ENCODE measurements at places on chromosomes 3 and 15.

- DNase-seq, result no peak
Measured at GRCh38 chr3:96813820-96814650, at the start of gene EPHA6. Gene EPHA6 (plus strand): TSS chr3:96814594.

DNA sequence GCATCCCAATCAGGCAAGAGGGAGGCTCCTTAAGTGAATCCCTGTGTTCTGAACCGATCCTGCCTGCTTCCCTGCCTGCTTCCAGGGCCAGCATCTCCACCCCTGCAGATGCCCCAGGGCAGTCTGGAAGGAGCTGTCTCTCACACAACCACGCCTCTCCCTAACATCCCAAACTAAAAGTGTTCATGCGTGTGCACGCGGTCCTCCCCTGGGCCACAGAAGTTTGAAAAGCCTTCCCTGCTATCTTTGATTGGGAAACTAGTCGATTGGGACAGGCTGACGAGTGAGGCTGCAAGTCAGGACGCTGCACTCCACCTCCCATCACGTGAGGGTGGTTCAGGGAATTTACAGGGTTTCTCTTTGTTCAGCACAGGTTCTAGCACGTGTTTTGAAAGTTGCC, 340.9 kb upstream of the ICE2 start:
- no peak for DNase-seq

- no peak for DNase-seq
Measured at GRCh38 chr15:65663521-65663920, 41.8 kb downstream of the SLC24A1 start.

DNA sequence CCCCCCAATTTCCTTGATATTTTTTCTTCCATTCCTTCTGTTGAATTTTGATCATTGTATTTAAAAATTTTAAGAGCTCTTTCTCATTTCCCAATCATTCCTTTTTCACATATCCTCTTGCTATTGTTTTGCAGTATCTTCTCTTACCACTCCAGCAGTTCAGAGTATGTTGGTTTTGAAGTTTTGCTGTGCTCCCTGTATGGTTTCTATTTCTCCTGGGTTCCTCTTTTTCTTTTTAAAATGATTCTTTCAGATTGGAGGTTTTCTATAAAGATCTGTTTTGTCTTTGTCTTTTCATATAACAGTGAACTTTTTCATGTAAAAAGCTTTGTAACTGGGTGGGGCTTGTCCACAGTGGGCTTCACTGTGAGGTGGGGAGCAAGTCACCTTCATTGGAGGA, 12.8 kb downstream of the USP3 start:
- no peak for DNase-seq

DNA sequence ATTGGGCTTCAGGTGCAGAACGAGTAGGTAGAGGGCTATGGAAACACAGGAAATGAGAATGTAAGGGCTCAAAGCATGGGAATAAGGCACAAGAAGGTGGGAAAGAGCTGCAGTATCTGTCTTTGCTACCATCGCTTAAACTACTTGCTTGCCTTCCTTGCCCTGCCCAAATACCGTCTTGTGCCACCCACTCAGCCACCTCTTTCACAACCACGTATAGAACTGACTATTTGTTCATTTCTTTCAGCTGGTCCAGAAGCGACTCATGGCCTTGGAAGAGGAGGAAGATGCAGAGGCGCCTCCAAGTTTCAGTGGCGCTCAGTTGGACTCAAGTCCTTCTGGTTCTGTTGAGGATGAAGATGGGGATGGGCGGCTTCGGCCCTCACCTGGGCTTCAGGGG, 11.8 kb downstream of the LPCAT4 start:
- DNase-seq, result no peak

DNA sequence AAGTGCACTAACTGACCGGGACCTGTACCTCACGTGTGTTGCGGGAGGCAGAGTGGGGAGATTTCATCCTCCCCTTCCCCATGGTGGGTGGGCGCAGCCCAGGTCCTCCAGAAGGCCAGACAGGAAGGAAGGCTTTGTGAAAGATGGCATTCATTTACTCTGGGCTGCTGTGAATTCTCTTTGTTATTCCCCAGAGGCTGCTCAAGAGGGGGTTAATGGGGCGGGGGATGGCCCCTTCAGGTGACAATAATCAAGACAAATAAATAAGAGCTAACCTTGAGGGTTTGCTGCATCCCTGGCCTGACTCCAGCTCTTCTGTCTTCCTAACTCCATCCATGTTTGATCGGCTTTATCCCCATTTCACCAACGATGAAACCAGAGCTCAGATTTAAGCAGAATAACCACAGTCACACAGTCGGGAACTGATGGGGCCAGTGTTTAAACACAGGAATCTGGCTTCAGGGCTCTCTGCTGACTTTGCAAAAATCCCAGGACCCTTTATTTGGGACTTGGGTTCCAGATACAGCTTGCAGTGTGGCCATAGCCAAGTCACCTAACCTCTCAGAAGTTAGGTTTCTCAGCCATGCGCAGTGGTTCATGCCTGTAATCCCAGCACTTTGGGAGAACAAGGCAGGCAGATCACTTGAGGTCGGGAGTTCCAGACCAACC, 16.5 kb downstream of the PIF1 start:
- no peak for DNase-seq

DNA sequence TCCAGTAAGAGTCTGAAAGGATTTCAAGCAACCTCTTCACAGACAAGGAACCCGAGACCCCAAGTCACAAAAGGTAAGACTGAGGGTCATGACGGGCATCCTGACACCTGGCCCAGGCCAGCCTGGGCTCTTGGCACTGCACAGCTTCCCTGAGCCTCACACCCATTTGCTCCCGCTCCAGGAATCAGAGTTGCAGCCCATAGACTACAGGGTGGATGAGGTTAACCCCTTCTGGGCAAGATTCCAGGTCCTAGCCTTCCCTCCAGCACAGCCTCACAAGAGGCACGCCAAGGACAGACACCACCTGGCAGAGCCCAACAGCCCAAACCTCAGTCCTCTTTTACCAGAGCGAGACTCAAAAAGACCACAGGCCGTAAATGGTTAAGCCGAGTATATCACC, 36.2 kb downstream of the RBPMS2 start:
- DNase-seq, result no peak

DNA sequence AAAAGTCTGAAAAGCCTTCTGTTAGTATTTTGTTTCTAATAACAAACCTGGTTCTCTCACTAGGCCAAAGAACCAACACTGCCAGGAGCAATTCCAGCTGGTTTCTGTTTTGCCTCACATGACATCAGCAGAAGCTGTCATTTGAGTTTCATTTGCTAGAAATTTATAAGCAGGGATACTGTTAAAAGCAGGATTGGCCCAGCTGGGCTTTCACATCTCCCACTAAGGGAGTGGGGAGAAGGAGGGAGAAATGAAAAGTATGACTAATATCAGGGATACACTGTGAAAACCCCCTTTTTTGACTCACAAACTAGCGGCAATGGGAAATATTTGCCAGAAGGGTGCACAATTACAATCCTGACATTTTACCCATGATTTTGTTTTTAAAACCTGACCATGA, 5.3 kb downstream of the CCDC80 start:
- no peak for DNase-seq

DNA sequence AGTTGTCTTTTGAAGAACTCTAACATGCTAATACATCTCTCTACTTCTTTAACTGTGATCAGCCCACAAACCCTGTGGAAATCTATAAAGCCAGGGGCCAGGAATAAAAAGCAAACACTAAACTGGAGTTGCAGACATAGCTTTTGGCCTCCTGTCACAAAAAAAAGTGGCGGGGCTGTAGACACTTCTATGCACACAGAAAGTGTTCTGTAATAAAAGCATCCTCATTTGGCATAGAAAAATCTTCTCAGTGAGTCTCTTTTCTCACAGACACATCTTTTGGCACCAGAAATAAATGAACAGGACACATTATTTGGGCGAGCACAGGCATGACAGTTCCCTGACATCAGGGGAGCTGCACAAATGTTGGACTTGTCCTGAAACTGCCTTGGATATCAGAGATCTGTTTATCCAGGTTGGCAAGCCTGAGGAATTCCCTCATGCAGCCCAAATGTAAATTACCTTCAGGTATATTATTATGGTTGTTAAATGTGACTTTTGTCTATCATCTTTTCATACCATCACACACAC, 355.4 kb downstream of the FGF12 start:
- DNase-seq, result no peak

- DNase-seq, result no peak
Measured at GRCh38 chr15:79432345-79433275, 474 bp downstream of the MINAR1 start.

DNA sequence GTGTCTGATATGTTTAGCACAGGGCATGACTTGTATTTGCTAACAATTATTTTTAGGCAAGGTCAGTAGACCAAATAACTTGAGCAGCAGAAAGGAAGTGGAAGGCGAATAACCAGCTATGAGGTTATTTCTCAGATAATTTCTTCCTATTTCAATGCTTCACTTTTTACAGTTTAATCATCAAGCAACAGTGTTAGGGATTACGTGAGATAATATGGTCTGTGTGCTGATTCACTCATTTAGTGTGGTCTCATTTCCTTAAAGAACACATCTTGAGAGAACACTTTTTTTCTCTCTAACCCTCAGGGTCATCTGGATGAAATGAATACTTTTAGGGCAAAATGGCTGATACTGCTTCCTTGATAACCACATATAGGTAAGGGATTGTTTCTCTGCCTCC, 126.0 kb upstream of the CCNL1 start:
- no peak for DNase-seq

- no peak for DNase-seq
Measured at GRCh38 chr3:124935794-124936542, 1.4 kb upstream of the MUC13 start.

DNA sequence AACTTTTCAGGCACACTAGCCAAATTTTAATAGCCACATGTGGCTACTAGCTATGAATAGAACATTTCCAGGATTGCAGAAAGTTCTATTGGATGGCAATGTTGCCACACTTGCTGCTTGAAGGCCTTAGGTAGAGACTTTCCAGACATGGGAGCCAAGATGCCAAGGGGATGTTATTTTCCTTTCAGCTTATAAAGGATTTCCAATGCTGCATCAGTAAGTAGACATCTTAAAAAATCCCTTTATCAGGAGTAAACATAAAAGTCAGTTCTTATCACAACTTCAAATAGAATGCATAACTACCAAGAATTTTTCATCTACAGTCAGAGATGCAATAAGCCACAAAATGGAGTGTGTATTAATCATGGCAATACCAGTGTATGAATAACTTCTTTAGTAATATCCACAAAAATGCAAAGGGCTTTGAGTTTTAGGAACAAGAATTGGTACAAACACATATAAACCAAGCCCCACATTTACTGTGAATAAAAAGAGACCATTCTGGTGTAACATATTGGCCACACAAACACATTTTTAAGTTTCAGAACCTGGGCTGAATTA, 457.1 kb upstream of the ADAMTS9 start:
- DNase-seq, result no peak

GRCh38 chr3:119969759-119970158, 124.5 kb downstream of the GSK3B start:
- DNase-seq, result no peak

- no peak for DNase-seq
Measured at GRCh38 chr3:30596152-30596551, 10.2 kb upstream of the TGFBR2 start.

- DNase-seq, result no peak
Measured at GRCh38 chr3:14507305-14507741, 32.8 kb downstream of the GRIP2 start.

DNA sequence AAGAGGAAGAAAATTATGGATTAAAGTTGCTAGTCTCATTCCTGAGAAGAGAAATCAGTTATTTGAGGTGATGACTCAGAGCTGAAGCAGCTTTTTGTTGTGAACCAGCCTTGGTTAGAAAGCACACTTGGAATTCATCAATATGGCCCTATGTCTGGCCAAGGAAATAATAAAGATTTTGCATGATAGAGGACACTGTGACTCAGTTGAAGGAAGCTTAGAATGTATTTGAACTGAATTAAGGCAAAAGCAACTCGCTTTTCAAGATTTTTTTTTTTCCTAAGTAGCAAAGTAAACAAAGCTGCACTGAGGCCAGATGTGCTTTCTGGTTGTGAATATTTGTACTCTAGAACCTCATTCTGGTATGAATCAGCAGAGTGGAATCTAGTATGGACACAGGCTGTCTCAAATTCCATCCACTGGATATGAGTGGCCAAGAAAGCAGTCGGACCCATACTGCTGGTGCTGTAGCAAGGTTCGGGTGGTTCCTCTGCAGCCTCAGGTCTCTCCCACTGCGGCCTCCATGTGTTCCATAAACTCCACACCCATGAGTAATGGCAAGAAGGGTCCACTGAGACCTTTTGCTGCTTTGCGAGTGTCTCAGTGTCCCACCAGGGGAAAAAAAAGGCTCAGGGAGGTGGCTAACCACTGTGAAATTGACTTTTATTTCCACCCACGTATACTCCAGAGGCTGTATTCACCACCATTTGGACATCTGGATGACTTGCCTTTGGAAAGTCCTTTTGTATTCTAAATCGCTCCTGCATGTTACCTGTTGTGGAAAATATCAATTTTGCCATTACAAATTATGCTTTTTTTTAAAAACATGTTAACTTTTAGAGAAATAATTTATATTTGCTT, 53.1 kb downstream of the TGFBR2 start:
- no peak for DNase-seq

GRCh38 chr3:105253225-105253624, 113.5 kb upstream of the ALCAM start:
- no peak for DNase-seq

- no peak for DNase-seq
Measured at GRCh38 chr15:97902140-97902780, 58.2 kb upstream of the ARRDC4 start.

- no peak for DNase-seq
Measured at GRCh38 chr15:57085267-57085666, 166.8 kb downstream of the TCF12 start.

GRCh38 chr15:29130951-29131839, 138.4 kb downstream of the NSMCE3 start:
- DNase-seq, result no peak
